ENCODE measurements at places on chromosomes 1 and 21.
A peak's percentile ranks its signal among the peaks of the same experiment; 100 is the strongest.

GRCh38 chr1:53462193-53462592, 3.0 kb downstream of the DMRTB1 start:
- DNase-seq, result no peak

DNA sequence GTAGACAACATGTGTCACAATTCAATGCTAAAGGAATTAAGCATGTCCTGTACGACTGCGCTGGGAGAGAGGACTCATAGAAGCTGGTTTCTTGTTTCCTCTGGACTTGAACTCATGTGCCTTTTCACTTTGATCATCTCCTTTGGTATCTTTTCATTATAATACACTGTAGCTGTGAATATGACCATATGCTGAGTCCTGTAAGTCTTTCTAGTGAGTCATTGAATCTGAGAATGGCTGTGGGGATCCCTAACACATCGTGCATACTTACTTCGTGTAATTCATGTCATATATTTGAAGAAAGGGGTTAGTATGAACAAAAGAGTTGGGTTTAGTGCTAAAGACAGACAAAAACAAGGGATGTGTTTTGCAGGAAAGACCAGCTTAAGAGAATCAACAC, 148.1 kb upstream of the RUNX1 start:
- DNase-seq, result no peak

DNA sequence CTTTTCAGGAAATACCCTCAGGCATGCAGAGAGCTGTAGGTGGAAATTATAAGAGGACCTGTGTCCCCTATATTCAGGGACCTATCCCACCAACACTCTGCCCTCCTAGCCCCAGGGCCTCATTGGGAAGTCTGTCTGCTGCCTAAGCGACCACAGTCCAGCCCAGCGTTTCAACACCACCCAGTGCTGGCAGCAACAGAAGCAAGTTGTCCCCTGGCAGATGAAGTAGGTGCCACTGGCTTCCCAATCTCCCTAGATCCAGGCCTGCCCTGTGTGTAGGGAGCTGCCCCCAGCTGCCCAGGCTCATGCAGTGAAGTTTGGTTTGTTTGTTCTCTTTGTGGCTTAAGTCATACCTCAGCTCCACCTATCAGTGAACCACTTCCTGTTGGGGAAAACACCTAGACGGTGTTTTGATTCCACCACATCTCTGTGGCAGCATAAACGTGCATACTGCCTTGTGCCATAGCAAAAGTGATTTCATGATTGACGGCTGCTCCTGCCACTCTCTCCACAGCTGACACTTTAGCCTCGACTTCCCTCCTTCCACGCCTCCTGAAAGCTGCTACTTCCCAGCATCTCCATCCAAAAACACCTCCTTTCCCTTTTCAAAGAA, 8.1 kb upstream of the LEFTY1 start:
- DNase-seq, result peak; percentile 72

GRCh38 chr1:167555971-167556714, 2.6 kb upstream of the CREG1 start:
- DNase-seq, result peak; percentile 69

DNA sequence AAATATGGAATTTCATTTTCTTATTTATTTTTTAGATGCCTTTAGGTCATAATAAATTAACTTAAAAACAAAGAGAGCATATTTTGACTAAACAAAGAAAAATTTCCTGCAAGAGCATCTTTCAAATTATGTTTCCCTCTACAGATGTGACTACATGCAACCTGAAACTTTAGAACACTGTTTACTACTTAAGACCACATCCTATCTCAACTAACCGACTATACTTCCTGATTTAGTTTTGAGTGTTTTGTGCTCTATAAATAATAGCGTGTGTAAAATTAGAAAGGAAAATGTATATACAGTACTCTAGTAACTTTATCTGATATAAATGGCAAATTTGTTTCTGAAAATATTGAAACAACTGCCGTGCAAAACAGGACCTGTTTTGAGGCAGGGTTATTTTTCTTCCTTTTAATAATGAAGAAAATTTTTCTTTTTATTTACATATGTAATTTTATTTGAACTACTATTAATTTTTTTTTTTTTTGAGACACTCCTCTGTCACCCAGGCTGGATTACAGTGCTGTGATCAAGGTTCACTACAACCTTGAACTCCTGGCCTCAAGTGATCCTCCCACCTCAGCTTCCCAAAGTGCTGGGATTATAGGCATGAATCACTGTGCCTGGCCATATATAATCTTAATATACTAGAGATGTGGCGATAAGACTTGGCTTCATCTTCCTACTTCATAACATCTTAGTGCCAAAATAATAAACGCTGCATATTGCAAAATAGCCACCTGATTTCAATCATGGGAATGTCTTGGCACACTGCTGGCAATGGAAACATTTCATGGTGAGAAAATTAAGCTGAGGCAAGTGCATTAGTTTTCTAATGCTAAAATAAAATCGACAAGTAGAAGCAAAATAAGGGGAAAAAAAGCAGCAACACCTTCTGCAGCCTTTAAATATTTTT, 12.3 kb downstream of the ZRANB2 start:
- no peak for DNase-seq

DNA sequence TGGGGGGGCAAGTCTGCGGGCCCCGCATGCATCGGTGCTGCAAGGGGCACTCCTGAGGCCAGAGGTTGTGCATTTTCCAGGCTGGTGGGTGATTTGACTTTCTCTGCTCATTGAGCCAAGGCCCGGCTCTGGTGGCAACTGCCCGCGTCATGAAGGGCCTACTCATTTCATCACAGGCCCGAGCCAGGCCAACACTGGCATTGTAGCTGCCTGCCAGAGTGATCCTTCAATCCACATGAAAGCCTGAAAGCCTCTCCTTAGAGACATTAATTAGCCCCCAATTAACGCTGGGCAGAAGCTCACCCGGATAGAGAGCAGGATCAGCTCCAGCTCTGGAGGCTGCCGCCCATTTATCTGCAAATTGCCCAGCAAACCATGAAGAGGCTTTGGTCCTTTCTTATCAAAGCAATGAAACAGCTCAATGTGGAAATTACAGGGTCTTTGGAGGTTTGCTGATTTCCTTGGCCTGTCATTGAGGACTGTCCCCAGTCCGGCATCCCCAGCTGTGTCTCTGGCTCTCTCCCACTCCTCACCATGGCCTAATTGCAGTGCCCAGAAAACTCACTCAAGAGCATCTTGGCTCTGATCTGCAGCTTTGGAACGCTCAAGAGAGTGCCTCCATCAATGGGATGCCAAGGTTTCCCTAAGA, 50.4 kb upstream of the STUM start:
- DNase-seq, result no peak

DNA sequence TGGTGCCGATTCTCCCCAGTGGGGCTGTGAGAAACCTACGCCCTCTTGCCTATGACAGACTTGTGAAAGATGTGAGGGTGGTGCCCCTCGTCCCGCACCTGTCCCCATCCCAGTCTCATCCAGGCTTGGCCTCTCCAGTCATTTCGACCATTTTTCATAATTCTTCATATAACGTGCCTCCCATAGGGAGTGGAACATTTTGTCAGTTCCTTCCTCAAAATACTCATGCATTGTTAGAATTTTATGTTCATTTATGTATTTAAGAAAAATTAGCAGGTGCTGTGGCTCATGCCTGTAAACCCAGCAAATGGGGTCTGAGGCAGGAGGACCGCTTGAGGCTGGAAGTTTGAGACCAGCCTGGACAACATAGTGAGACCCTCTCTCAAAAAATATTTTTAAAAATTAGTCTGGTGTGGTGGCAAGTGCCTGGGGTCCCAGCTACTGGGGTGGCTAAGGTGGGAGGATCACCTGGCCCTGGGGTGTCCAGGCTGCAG, 19.7 kb upstream of the SMPDL3B start:
- no peak for DNase-seq

- no peak for DNase-seq
Observed at GRCh38 chr1:197838836-197839235, 63.6 kb upstream of the DENND1B start.

DNA sequence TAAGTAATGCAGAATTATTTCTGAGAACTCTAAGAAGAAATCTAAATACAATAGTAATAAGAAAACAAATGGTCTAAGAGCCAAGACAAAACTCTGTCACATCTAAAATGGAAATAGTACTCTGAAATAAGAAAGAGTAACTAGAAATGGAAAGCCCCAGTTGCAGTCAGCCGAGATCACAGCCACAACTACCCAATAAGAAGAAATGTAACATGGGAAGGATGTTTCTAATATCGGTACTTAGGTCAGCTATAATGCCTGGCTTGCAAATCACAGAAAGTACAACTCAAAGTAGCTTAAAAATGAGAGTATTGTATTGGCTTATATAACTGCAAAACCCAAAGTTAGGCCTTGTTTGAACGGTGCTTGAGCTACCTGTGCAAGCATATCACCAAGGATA, 58.6 kb upstream of the USP25 start:
- DNase-seq, result no peak

DNA sequence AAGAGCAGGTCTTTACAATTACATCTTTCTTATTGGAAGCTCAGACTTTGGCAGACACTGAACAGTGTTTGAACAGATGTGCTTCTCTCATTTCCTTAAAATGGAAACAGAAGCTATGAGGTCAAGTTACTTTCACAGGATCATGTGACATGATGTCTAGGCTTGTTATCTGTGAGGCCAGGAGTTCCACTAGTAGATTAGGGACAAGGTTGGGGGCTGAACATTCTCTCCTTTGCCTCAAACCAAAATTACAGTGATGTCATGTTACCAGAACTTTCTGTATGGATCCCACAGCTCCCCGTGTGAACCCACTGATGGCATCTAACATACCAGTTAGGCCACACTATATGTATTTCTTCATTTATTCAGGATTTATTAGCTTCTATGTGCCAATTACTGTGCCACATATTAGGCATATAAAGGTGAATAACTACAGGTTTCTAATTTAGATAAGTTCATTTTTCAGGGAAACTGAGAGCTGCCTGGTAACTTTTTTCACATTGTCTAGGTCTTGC, 6.0 kb downstream of the DYNLT5 start:
- DNase-seq, result no peak

DNA sequence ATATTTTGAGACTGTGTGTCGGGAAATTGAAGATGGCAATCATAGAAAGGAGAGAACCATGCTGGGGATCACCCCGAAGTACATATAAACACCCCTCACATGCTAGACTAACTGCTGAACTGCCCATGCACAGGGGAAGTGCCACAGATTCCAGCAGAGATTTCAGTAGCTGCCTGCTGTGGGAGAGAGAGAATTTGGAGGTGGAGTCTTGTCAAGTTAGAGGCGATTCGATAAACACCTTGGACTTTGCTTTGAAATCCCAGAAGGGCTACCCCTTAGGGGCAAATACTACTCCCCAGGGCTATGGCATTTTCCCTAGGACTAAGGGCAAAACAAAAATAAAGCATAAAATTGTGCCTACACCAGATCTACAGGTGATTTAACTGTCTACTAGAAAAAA, 103.3 kb downstream of the PEX14 start:
- DNase-seq, result no peak

- DNase-seq, result peak; percentile 44
Observed at GRCh38 chr1:244796719-244797406, 38.6 kb upstream of the COX20 start.
